Kidney epithelial cell (primary cell): ENCODE measurements at places on chromosomes 1 and 21. TPM values are rescaled to one million over a fixed set of nuclear protein-coding genes. Genes with fewer than 3 reads are reported as not detected.

GNAI3 gene
- total RNA-seq, result 11.3 and 11.9 TPM in 2 replicates

OVAAL gene
- total RNA-seq, result not detected in 2 replicates

RIPPLY3 gene
- 0.48 and 0.92 TPM in 2 replicates for total RNA-seq

HES4 gene
- 160 and 184 TPM in 2 replicates for total RNA-seq

PLA2G2E gene
- total RNA-seq, result not detected in 2 replicates

BRDT gene
- total RNA-seq, result not detected in 2 replicates

C1orf94 gene
- not detected in 2 replicates for total RNA-seq

PTGS2 gene
- 2.8 and 5.4 TPM in 2 replicates for total RNA-seq

HAPLN2 gene
- not detected in 2 replicates for total RNA-seq
